ENCODE measurements at places on chromosomes 11 and 22.

DNA sequence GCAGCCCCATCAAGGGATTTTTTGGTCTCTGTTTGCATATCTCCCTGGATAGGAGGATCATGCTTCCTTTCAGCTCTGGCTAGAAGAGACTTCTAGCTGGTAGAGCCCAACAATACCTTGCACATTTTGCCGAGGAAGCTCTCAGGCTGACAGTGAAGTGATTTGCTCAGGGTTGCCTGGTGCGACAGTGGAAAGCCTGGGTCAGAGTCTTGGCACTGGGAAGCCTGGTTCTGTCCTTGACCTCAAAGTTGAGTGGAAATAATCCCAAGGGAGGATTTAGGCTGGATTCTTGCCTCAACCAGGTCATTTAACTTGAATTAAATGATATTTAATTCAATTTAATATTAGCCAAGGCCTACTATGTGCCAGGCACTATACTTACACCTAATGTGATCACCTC is 24.4 kb upstream of the ALG8 start:
- DNase-seq, result no peak

GRCh38 chr22:37752189-37753087 is 55.3 kb upstream of the GCAT start:
- DNase-seq, result peak; percentile 73

- DNase-seq, result no peak
Measured at GRCh38 chr22:46025973-46026898, 49.3 kb upstream of the WNT7B start.

GRCh38 chr11:6323291-6323905 is 3.1 kb upstream of the CAVIN3 start:
- DNase-seq, result no peak

DNA sequence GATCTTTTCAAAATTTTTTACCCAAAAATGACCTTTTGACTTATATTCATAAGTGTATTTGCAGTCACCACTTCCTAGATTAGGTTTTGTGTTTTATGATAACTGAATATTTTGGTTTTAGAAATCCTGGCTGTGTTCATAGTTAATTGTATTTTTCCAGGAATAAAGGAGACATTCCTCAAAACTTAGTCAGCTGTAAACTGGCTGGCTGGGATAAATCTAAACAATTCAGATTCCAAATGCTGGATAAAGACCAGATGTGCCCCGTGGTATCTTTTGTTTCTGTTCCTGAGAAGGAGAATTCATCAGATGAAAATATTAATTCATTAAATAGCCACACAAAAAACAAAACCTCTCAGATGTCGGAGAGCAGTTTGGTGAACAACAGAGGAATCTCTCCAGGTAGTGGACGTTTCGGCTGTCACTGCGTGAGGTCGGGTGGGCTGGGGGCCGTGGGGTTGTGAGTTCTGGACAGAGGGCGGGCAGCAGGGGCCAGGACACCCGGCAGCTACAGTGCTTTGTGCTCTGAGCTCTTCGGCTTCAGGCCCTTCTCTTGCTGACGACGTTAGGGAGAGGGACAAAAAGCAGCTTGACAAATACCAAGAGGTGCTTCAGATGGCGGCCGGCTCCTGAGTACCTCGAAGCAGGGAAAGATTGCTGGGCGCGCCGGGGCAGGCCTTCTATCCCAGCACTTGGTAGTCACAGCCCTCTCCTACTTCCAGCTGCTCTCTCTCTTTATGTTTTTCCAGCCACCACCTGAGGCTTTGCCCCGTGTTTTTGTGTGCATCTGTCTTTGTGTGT is 24.6 kb downstream of the MOV10L1 start:
- DNase-seq, result no peak

- DNase-seq, result no peak
Measured at GRCh38 chr11:75437966-75438659, 5.1 kb upstream of the KLHL35 start.

- no peak for DNase-seq
Measured at GRCh38 chr11:95138448-95138847, 48.8 kb downstream of the ENDOD1 start.

- no peak for DNase-seq
Measured at GRCh38 chr11:87012673-87013072, 25.1 kb upstream of the TMEM135 start.

- DNase-seq, result no peak
Measured at GRCh38 chr11:7907121-7907520, 23.9 kb downstream of the OR10A6 start.

DNA sequence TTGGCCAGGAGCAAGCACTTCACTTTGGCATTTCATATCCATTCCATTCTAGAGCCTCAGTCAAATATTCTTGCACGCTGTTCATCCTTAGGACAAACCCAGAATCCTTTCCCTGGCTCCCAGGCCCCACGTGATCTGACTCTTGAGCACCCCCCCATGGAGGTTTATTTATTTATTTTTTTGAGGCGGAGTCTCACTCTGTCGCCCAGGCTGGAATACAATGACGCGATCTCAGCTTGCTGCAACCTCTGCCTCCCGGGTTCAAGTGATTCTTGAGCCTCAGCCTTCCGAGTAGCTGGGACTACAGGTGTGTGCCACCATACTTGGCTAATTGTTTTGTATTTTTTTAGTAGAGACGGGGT is 12.7 kb upstream of the TSGA10IP start:
- no peak for DNase-seq

DNA sequence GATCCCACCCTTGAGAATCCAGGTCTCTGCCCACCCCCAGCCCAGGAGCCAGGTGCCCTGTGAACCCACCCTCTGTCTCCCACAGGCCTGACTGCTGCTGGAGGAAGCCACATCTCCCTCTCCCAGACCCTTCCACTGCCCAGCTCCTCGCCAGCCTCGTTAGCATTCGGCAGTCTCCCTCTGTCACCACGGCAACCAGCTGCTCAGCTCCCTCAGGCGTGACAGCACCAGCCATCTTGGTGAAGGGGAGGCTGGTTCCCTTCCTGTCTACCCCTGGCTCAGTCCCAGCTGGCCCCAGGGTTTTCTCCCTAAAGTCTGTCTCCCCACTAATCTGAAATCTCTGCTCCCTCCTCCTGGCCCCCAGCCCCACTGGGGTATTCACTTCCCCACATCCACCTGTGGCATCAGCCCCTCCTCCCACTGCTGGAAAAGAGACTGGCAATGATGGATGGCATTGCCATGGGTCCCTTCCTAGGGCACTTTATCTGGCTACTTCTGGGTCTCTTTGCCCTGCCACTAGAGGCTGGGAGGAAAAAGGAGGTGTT is 28.1 kb downstream of the NRXN2 start:
- no peak for DNase-seq

DNA sequence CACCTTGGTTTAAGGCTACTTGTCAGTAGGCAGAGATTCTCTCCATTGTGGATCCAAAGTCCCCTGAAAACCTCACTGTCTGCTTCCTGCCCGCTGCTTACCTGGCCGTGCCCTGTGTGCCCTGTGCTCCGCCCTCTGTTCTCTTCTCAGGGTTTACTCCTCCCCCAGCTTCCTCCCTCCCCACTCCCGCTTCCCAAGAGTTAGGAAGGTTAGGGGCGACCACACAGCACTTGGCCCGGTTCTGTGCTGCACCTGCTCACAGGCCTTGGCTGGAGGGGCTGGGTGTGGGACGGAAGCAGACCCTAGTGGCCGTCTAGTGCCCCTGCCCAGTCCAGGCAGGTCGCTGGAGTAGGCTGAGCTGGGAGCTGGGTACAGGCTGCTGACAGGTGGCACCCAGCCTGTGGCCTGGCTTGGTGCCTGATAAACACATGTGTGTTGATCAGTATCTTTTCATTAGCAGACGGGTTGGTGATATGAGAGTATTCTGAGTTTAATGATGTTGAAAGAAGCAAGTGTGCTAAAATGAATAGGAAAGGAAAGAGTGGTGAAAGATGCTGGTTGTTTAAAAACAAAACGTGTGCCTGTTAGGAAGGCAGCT is 40.5 kb downstream of the GRAMD4 start:
- DNase-seq, result no peak

DNA sequence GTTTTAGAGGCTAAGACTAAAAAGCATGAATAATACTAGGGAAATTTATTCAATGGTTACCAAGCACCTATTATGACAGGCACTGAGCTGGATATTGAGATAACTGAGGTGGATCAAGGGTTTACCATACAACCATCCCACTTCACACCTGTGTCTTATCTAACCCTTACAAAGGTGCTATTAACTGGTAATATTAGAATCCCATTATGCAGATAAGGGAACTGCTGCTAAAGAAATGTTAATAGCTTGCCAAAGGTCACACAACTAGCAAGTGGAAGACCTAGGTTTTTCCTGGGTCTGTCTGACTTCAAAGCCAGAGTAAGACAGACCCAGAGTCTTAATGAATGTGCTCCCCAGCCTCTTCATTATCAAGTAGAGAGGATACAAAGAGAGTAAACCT is 21.1 kb upstream of the VSTM5 start:
- no peak for DNase-seq

GRCh38 chr11:1283091-1283511 is 26.3 kb downstream of the TOLLIP start:
- DNase-seq, result no peak

DNA sequence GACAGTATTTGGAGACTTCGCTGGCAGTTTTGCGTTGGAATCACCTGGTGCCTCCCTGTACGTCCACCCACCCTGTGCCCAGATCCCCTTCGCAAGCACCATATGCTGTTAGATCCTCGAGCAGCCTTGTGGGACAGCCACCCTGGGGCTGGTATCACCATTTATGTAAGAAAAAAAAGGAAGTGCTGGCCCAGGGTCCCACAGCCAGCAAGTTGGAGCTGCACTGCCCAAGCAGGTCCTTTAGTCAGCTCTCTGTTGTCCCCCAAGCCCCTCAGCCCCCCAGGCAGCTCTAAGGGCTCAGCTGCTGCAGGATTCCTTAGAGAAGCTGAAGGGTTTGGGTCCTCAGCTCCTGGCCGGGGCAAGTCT is 80.3 kb downstream of the FBLN1 start:
- no peak for DNase-seq

- DNase-seq, result no peak
Measured at GRCh38 chr11:76794371-76795289, 11.5 kb downstream of the TSKU start.

GRCh38 chr11:8863838-8864237 is 47.2 kb upstream of the AKIP1 start:
- no peak for DNase-seq

DNA sequence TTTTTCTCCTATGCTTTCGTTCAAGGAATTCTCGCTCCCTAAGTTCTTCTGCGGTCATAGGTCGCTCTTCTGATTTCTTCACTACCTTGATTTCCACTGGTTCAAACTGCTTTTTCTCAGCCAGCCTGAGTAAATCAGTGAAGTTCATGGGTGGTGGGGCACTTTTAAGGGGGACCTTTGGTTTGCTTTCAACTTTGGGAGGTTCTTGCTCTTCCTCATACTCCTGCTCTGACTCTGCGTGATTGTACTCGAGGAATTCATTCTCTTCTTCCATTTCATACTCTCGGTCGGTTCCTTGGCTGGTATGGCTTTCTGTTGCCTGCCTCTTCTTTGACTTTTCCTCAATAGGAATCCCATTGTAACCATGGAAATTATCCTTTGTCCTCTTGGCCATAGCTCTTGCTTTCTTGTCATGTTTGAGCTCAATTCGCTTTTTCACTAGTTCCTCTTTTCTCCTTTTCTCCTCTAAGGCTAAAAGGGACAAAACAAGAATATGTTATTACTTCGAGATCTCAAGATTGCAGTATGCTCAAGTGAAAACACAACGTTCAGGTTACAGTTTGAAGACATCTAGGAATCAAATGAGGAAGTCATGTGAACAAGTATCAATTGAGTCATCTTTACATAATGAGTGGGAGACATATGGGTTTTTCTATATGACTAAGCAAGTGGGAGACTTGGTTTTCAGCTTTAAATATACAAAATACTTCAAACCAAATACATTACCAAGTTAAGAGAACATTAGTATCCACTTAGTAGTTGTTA is 16.2 kb downstream of the MISFA start:
- no peak for DNase-seq

GRCh38 chr11:77750394-77751156 is 69.9 kb downstream of the RSF1 start:
- no peak for DNase-seq

DNA sequence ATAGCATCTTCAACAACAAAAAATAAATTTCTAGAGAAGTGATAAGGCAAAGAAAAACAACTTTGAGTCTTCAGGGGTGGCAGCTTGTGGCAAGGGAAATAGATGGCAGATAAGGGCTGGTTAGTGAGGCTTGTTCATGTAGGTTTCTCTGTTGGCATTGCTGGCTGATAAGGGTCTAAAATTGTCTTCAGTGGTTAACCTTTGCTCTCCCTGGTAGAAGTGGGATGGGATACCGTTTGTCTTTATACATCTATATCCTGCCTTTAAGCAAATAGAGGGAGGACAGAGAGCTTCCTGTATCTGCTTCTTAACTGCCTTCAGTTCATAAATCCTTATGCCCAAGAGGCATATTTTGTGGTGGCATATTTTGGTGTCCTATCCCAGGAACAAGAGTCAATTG is 57.1 kb downstream of the TRAF6 start:
- DNase-seq, result no peak

DNA sequence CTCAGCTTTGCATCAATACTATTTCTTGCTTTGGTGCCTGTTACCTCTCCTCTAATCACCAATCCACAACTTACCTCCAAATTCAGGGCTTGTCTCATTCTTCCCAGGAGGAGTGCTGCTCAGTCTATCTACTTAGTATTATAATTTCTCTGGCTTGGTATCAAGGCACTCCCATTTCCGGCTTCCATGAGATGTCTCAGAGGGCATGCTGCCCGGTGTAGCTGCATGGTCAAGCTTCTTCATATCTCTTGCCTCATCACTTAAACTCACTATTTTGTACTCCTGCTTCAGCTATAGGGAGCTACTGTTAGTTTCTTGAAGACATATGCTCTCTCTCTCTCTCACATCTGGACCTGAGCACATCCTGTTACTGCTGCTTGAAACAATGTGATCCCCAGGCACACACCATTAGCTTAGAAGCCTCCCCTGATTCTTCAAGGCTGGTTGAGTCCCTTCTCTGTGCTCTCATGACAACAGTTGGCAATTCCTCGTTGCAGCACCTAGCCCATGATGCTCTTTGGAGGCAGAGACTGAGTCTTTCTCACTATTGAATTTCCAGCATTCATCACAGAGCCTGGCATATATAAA is 182.8 kb upstream of the SYN3 start:
- no peak for DNase-seq

GRCh38 chr11:111417766-111418435 is 38.8 kb upstream of the POU2AF1 start:
- peak; percentile 86 for DNase-seq

All from muscle of arm (tissue), 14 donors.